ENCODE measurements at places on chromosomes 7 and 10.

- DNase-seq, result no peak
Measured at GRCh38 chr7:108247614-108248013, 117.5 kb upstream of the LAMB4 start.

- DNase-seq, result no peak
Measured at GRCh38 chr10:131775433-131775832, 125.4 kb upstream of the PPP2R2D start.

DNA sequence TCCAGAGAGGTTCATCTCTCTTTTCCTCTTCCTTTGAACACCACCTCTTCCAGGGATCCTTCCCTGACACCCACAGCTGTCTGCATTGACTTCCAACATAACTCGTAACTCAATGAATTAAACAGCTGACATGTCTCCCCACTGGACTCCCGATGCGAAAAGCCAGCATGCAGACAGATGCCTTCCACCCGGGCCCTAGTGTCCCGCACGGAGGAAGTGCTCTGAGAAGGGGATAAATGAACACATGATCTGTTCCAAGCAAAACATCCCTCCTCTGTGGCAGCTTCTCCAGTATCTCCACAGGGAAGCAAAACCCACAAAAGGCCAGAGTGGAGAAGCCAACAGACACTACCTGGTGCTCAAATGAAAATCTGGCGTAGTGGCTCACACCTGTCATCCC is 28.3 kb downstream of the OGDHL start:
- no peak for DNase-seq

GRCh38 chr7:36422072-36422471 is 32.4 kb downstream of the ANLN start:
- DNase-seq, result no peak

GRCh38 chr7:28784171-28784902 is 173.8 kb downstream of the TRIL start:
- no peak for DNase-seq

DNA sequence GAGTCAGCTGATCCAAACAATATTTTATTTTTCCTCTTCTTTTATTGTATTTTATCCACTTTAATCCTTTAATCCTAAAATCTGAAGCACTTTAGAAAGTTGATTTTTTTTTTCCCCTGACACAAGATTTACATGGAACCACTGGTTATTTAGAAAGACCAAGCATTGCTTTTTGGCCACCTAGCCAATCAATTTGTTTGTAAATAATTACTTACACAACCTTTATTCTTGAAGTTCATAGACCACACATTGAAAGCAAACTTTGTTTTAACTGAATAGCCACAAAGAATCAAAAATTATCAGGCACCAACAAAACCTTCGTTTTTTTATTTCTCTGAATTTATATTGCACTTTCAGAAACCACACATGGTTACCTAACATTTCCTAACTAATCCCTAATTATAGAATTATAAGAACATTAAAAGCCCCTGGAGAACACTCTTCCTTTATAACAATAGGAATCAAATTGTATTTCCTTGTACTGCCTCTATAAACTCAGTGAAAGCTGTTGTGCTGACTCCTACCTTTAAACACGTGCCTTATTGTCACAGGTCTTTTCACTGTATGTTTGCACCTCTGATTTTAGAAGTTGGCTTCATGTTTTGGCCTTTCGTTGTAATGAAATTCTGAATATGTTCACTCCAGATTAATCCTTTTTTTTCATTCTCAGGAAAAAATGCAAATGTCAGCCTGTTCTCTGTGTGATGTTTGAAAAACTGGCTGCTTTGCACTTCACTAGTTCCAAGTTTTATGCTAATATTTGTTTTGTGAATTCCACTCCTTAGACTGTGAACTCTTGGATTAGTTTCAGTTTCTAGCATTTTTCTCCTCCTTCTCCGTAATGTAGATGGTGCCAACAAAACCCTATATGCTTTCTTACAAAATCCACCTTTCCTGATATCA is 1511.9 kb downstream of the REEP3 start:
- DNase-seq, result no peak

DNA sequence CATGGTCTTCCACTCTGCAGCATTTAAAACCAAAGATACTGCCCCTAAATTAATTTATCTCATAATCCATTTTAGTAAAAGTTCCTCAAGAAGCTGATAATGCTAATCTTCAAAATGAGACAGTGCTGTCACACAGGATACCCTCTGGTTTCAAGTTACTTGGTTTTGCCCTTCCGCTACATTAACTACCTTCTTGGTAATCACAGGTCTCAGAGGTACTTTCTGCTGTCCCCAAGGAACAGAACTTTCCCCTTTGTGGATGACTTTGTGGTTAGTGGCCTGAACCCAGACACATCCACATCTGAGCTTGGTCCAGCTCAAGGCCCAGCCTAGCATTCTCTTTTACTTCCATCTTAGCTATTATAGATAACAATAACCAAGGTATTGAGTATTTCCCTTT is 88.8 kb upstream of the TMEM26 start:
- no peak for DNase-seq

- DNase-seq, result no peak
Measured at GRCh38 chr10:124306922-124307371, 111.8 kb downstream of the OAT start.

- no peak for DNase-seq
Measured at GRCh38 chr10:47081264-47081663, 170.0 kb downstream of the PTPN20 start.

GRCh38 chr10:79184657-79185056 is 115.9 kb downstream of the ZMIZ1 start:
- no peak for DNase-seq

- DNase-seq, result peak; percentile 11
Measured at GRCh38 chr7:17772581-17773288, 167.6 kb downstream of the SNX13 start.

Measured in foreskin melanocyte (primary cell).